NCI-H1930 (cell line): ENCODE measurements at places on chromosomes 13 and 19.

DNA sequence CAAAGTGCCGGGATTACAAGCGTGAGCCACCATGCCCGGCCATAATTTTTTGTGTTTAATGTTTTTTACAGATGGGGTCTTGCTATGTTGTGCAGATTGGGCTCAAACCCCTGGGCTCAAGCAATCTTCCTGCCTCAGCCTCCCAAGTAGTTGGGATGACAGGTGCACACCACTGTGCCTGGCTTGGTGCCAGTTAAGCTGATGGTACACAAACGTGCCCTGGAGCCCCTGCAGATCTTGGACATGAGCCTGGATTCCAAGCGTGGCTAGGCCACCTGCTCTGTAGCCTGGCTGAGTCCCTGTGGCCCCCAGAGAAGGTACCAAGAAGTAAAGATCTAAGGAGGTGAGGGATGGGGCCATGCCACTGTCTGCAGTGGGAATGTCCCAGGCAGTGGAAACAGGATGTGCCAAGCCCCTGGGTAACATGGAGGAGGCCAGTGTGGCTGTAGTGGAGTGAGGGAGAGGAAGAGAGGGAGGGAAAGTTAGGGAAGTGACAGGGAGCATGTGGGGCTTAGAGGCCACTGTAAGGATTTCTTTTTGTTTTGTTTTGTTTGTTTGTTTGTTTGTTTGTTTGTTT is 7.0 kb downstream of the PRODH2 start:
- no peak for DNase-seq

GRCh38 chr19:18020212-18021085 is 12.5 kb downstream of the ARRDC2 start:
- no peak for DNase-seq

DNA sequence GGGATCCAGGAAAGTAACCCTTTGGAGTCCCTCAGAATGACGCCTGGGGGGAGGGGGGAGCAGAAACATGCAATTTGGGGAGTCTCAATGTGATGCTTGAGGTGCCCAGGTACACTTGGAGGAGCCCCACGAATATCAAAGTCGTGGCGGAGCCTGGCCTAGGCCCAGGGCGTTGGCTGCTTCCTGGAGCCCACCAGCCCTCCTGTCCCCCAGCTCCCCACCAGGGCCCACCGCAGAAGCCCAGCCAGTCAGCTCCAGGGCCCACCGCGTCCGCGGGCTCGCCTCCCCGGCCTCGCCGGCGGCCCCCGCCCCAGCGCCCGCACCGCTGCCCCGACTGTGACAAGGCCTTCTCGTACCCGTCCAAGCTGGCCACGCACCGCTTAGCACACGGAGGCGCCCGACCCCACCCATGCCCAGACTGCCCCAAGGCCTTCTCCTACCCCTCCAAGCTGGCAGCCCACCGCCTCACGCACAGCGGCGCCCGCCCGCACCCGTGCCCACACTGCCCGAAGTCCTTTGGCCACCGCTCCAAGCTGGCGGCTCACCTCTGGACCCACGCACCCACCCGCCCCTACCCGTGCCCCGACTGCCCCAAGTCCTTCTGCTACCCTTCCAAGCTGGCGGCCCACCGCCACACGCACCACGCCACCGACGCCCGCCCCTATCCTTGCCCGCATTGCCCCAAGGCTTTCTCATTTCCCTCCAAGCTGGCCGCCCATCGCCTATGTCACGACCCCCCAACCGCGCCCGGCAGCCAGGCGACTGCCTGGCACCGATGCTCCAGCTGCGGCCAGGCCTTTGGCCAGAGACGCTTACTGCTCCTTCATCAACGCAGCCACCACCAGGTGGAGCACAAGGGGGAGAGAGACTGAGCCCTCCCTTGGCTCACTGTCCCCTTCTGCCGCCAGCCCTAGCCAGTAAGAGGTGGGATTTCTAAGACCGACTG is 2.1 kb downstream of the ZNF575 start:
- peak; percentile 46 for DNase-seq

DNA sequence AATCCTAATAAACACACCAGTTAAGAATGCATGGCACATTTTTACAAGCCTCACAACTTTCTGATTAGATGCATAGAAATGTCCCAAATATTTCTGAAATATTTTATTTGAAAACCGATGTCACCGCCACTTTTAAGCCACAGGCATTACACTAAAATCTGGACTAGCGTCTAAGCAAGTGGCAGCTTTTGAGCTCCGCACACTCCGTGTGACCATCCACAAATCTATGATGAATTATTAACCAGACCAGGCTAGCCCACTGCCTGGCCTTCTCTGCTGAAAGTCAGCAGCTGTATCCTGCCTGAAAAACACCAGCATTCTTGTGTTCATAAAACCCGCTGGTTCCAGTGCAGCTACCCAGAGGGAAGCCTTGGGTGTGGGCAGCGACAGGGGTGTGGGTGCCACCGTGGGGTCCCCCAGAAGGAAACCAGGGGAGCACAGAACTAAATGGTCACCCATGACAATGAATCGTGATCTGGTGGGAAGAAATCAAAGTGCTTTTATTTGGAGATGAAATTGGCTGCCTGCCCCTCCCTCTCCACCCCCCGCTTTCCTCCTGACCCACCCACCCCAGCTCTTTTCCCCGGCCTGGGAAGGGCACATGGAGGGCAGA is 13.8 kb downstream of the RASA3 start:
- no peak for DNase-seq

- DNase-seq, result no peak
Observed at GRCh38 chr13:74466020-74466419, 331.8 kb upstream of the KLF12 start.

- no peak for DNase-seq
Observed at GRCh38 chr13:70812481-70812880, 704.2 kb upstream of the KLHL1 start.

DNA sequence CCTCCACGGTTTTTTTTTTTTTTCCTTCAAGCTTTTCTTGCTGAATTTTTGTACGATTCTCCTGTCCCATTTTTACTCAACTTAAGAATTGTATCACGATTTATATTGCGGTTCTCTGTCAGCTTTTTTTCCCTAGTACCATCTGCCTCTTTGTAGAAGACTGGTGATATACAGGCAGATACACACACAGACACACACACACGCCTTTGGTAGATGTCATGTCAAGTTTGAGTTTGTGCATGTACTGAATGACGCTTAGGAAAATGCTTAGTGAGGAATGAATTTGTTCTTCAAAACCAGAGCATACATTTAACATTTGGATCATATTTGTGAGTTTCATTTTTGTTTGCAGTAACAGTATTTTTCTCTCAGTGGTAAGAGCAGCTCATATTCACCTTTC is 82.0 kb upstream of the MBNL2 start:
- no peak for DNase-seq

GRCh38 chr19:28217022-28217421 is 995.9 kb downstream of the UQCRFS1 start:
- DNase-seq, result no peak

DNA sequence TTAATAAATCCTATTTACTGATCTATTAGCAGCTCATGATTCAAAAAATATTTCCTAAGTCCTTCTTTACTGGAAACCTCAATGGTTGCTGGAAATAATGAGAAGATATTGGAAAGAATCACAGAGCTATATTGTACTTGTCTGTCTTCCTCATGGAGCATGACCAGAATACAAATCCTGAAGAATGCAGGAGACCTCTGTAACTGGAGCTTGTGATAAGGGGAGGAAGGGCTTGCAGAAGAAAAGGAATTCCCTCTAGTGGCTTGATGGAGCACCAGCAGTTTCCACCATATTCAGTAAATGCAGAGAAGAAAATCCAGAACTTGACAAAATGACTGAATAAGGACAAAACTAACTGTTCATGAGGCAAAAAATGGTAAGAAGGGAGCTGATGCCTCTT is 1333.1 kb downstream of the EFNB2 start:
- DNase-seq, result no peak

- no peak for DNase-seq
Observed at GRCh38 chr19:11781295-11782057, 14.7 kb downstream of the ZNF441 start.

DNA sequence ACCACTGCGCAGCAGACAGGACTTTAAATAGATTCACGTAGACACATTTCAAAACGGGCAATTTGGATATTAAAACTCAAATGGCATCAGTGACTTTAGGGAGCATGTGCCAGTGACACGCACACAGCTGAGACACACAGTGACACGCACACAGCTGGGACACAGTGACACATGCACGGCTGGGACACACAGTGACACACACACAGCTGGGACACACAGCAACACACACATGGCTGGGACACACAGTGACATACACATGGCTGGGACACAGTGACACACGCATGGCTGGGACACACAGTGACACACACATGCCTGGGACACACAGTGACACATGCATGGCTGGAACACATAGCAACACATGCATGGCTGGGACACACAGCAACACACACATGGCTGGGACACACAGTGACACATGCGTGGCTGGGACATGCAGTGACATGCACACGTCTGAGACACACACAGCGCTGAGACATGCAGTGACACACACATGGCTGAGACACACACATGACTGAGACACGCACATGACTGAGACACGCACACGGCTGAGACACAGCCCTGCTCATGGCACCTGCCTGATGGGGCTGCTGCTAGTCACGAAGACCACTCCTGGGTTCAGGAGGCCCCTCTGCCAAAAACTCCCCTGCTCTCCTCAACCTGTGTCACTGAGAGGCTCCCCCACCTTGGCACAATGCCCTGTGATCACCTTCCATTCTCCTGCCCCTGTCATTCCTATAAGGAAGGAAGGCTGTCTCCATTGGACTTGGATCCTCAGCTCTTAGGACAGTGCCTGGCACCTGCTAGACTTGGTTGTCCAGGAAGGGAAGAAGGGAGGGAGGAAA is 52.5 kb downstream of the SOX1 start:
- no peak for DNase-seq

- DNase-seq, result no peak
Observed at GRCh38 chr13:71722206-71722605, 144.8 kb downstream of the DACH1 start.

DNA sequence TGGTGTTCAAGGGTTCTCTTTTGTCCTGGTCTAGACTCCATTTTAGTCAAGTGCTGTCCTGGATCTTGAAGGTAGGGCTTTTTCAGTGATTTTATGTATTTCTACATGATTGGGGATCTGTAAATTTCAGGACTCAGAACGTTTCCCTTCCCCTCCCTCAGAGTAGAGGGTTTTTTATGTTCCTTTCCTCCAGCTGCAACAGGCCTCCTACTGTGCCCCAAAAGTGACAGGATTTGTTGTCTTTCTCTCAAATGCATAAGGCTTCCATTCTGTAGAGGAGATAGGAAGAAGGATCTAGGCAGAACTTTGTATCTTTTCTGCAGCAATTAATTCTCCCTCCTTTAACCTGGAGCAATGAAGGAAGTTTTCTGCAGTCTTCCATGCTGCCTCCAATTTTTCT is 251.3 kb downstream of the MAB21L1 start:
- DNase-seq, result no peak

GRCh38 chr13:27012482-27013197 is 159.0 kb downstream of the USP12 start:
- DNase-seq, result no peak

GRCh38 chr13:76696370-76696769 is 189.8 kb downstream of the KCTD12 start:
- DNase-seq, result no peak

GRCh38 chr13:44617648-44618047 is 41.5 kb upstream of the TSC22D1 start:
- DNase-seq, result no peak

GRCh38 chr19:1955171-1956121 is 14.5 kb downstream of the CSNK1G2 start:
- no peak for DNase-seq

DNA sequence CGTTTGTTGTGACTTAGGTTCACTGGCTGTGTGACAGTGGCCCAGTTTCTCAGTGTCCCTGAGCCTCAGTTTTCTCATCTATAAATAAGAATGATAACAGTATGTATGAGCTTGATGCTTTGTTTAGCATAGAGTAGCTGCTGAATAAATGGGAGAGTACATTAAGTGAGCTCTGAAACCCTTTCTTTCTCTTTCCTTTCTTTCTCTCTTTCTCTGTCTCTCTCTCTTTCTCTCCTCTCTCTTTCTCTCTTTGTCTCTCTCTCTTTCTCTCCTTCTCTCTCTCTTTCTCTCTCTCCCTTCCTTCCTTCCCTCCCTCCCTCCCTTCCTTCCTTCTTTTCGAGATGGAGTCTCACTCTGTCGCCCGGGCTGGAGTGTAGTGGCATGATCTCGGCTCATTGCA is 2.0 kb downstream of the KXD1 start:
- DNase-seq, result no peak

DNA sequence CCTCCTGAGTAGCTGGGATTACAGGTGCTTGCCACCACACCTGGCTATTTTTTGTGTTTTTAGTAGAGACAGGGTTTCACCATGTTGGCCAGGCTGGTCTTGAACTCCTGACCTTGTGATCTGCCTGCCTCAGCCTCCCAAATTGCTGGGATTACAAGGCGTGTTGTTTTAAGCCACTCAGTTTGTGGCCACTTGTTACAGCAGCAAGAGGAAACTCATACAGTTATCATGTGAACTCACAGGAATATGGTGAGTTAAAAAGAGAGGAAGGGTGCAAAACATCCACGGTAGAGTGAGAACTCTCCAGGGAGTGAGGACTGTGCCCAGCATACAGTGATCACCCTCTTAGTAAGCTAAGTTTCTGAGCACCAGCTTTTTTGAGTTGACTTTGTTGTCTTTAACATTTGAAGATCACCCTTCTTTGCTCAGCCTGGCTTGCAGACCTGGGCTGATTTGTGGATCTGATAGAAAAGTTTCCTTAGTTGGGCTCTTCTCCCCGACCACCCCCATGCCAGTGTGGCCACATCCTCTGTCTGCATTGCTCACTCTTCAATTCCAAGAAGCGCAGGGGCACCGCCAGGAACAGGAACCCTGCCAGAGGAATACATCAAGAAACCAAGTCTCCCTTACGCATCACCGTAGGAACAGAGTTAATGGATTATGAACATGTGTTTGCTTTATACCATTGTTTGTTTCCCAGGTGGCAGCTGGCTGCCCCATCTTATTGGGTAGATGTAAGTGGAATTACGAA is 16.0 kb downstream of the ALOX5AP start:
- DNase-seq, result no peak

DNA sequence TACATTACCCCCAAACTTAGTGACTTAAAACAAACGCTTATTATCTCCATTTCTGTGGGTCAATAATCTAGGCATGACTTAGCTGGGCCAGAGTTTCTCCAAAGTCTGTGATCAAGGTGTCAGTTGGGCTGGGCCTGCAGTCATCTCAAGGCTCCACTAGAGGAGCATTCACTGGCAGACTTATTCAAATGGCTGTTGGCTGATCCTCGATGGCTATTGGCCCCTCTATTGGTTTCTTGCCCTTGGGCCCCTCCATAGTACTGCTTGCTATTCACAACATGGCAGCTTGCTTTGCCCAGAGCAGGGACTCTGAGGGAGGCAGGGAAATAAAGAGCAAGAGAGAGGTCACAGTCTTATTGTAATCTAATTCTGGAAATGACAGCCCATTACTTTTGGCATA is 57.6 kb downstream of the RCBTB2 start:
- no peak for DNase-seq

DNA sequence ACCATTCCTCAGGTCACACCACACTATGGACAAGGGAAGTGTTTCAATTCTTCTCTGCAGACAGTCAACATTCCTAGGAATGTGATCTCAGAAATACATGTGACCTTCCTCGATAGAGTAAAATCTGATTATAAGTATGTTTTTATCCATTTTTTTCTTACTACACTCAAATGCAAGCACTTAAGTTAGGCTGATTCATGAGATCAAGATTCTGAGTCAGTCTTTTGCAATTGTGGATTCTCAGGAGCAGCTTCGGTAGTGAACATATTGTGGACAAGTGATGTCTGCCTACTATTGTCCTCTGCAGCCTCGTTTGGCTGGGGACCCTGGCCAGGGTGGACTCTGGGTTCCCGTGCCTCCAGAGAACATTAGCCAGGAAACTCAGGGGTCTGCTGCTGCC is 3.2 kb downstream of the SERPINE3 start:
- no peak for DNase-seq
